Caco-2 (cell line): ENCODE measurements at places on chromosomes 4 and X. TPM values are rescaled to one million over a fixed set of nuclear protein-coding genes. Genes with fewer than 3 reads are reported as not detected.
A peak's percentile ranks its signal among the peaks of the same experiment; 100 is the strongest.

- H3K27me3 ChIP-seq: no peaks in the 10 kb centered on the region
- no peak for DNase-seq
- H3K27ac ChIP-seq: no peak overlapping the region
Observed at GRCh38 chrX:23504540-23504884, 162.8 kb upstream of the PRDX4 start.

Gene CYBB
- total RNA-seq: 0.23 and 0.43 TPM in 2 replicates

Gene NXT2
- 9.7 and 9.8 TPM in 2 replicates for total RNA-seq

DNA sequence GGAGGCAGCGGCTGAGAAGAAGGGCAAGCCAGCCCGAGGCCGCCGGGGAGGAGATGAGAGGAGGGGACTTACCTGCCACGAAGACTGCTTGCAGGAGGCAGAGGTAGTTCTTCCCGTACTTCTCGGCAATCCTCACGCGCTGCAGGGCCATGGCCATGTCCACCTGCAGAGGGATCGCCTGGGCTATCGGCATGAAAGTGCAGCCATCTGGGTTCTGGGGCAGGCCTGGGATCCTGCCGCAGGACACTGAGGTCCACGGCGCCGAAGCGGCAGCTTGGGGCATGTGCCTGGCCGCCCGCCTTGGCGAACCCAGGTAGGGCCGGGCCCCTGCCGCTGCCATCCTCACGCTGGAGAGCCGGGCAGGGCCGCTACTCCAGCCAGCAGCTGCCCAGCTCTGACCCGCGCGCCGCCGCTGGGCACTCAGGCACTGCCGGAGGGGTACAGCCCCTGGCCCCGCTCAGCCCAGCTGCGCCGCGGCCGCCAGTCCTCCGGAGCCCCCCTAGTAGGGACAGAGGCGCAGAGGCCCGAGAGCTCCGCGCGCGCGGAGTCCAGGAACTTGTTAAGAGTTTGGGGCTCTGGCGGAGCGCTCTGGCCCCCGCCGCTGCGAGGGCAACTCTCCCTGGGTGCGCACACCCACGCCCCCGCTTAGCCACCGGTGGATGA is 16.0 kb downstream of the MCF2 start:
- no peak overlapping the region for H3K27ac ChIP-seq
- no peaks in the 10 kb centered on the region for H3K27me3 ChIP-seq
- no peak overlapping the region for H3K4me3 ChIP-seq
- no peak for DNase-seq

DNA sequence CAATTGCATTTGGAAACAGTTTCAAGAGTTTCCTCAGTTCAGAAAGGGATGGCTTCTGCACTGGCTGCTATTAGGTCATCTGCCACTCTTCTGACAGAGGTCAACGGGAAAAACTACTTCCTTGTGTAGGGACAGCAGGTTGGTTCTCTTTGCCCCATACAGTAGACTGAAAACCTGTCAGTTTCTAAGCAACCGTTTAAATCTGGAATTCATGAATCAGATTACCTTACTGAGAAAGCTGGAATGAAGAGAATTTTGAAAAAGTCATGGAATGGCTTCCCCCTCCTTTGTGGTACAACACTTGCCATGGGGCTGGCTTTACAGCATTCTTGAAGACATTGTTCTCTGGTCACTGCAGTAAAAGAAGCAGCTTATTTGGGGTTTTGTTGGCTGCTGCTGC is 240.3 kb downstream of the IL1RAPL2 start:
- H3K4me1 ChIP-seq: no peaks in the 10 kb centered on the region
- no peak for DNase-seq
- H3K27me3 ChIP-seq: no peaks in the 10 kb centered on the region
- H3K27ac ChIP-seq: no peak overlapping the region
- H3K36me3 ChIP-seq: no peaks in the 10 kb centered on the region
- no peak overlapping the region for H3K4me3 ChIP-seq

DNA sequence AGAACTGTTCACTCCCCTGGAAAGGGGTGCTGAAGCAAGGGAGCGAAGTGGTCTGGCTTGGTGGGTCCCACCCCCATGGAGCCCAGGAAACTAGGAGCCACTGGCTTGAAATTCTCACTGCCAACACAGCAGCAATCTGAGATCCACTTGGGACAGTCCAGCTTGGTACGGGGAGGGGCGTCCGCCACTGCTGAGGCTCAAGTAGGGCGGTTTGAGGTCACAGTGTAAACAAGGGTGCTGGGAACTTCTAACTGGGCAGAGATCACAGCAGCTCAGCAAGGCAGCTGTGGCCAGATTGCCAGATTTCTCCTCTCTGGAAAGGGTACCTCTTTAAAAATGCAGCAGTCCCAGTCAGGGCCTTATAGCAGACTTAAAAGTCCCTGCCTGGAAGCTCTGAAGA is 53.9 kb upstream of the GALNTL6 start:
- no peak overlapping the region for H3K4me3 ChIP-seq
- DNase-seq: no peak
- H3K36me3 ChIP-seq: no peaks in the 10 kb centered on the region
- H3K4me1 ChIP-seq: no peaks in the 10 kb centered on the region
- no peaks in the 10 kb centered on the region for H3K27me3 ChIP-seq

DNA sequence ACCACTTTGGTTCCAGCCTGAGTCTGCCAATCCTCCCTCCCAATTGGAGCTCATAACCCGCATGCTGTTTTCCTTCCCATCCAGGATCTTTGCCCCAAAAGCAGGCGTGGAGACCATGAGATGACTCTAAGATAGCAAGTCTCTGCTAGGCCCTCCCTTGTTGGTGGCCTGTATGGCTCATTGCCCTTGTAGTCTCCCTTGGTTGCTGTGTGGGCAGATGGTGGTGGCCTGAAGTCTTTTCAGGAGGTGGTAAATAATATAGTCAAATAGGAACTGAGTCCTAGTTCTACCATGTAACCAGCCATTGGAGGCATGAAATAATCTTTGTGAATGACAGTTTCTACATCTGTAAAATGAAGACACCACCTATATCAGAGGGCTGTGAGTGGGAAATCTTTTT is 1.2 kb downstream of the ATP6AP1 start:
- no peaks in the 10 kb centered on the region for H3K27me3 ChIP-seq
- H3K4me1 ChIP-seq: peaks cover 10% of the 10 kb centered on the region; the same call in 1 of the 2 replicates
- H3K27ac ChIP-seq: no peak overlapping the region
- H3K4me3 ChIP-seq: peak overlapping the region; percentile 73
- DNase-seq: no peak
- no peaks in the 10 kb centered on the region for H3K36me3 ChIP-seq

DNA sequence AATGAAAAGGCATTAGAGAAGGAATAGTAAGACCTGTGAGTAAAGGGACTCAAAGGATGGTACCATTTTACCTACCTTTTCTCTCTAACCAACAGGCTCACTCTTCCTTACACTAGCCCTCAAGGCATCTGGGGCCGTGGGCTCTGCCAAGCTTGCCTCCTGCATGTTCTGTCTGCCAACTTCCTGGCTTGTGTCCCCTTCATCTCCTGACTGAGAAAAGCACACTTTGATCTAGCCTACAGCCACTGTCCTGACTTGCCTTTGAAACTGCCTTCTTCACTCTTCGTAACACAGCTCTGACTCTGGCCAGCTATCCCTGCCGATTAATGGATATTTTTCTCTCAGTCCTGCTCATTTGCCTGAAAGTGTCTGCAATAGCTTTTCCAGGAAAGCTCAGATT is 76.5 kb downstream of the RASGEF1B start:
- no peaks in the 10 kb centered on the region for H3K36me3 ChIP-seq
- H3K27ac ChIP-seq: no peak overlapping the region
- H3K4me1 ChIP-seq: no peaks in the 10 kb centered on the region
- no peak overlapping the region for H3K4me3 ChIP-seq
- no peaks in the 10 kb centered on the region for H3K27me3 ChIP-seq

GRCh38 chr4:23455456-23456158 is 434.2 kb downstream of the PPARGC1A start:
- peak; percentile 37 for DNase-seq
- no peak overlapping the region for H3K27ac ChIP-seq
- no peaks in the 10 kb centered on the region for H3K4me1 ChIP-seq
- no peaks in the 10 kb centered on the region for H3K27me3 ChIP-seq

Gene C4orf36
- total RNA-seq: 2.2 and 2.4 TPM in 2 replicates

DNA sequence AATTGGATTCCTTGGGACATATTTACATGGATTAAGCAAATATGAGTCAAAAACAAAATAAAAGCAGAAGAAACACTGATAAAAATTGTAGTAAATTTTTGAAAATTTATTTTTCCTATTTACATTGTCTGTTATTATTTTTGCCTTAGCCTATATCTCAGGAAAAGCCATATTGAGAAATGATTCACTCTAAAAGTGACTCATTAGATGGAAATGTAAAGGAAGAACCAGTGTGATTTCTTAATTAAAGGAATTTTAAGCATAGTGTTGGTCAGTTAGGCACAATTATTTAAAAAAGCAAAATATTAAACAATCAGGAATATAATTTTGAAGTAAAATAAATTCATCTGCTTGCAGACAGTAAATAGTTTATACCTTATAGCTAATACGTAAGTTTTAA is 167.4 kb upstream of the NAP1L5 start:
- no peak overlapping the region for H3K27ac ChIP-seq
- no peaks in the 10 kb centered on the region for H3K36me3 ChIP-seq
- H3K27me3 ChIP-seq: no peaks in the 10 kb centered on the region
- no peak for DNase-seq
- H3K4me3 ChIP-seq: no peak overlapping the region

DNA sequence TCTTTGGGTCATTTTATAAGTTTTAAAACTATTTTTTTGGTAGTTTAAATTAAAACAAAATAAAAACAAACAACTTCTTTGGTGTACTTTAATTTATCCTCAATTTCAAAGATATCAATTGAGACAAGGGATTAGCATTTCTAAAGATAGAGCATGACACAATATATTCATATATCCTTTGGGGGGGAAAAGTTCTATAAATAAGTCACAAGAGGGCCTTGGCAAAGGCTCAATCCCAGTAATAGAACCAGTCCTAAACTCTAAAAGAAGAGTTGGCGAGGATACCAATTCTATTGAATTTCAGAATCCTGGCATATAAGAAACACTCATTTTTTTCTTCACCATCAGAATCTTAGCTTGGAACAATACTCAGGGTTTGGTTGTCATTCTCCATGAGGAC is 89.7 kb downstream of the COL4A6 start:
- H3K36me3 ChIP-seq: no peaks in the 10 kb centered on the region
- H3K4me3 ChIP-seq: no peak overlapping the region
- no peak for DNase-seq
- no peaks in the 10 kb centered on the region for H3K4me1 ChIP-seq

Gene HTN1
- total RNA-seq: not detected in 2 replicates

DNA sequence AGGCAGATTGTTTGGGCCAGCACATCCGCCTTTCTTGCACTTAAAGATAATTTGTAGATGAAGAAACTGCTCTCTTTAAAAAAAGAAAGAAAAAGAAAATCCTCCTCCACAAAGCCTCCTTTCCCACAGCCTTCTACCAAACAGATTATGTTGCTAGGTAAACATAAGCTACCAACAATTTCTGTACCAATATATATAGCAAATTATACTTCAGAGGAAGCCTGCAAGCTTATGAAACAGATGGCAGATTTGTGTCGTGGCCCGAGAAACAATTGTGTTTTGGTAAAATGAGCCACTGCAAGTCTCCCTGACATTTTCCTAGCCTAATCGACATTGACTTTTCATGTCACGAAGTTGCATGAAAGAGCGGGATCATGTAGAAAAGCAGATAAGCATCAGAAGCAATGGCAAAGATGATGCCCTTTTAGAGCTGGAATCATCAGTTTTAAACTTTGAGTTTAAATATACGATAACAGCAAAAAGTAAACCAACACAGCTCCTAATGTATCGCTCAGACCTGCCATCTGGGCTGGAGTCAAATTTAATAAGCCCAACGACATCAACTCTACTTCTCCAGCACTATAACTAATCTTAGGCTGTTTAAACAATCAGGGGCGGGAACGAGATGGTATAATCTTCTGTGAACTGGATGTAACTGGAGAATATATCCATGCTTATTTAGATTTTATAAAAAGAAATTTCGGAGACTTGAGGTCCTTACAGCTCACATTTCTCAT is 94.9 kb upstream of the PLAC1 start:
- H3K27me3 ChIP-seq: no peaks in the 10 kb centered on the region
- H3K27ac ChIP-seq: no peak overlapping the region
- no peak overlapping the region for H3K4me3 ChIP-seq

DNA sequence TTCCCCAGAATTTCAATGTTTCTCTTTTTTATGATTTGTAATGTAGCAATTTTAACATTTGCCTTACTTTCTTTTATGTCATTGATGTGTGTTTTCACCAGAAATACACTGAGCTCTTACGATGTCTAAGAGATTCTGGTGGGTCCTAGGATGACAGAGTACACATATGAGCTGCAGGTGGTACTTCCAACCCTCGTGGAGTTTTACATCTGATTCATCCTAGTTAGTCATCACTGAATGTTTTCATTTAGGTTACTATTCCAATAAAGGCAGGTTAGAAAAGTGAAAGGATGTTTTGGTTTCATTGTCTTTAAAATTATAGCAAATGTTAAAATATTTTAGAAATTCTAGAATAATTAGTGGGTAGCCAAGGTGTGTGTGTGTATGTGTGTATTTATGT is 605.9 kb downstream of the ADGRL3 start:
- H3K4me3 ChIP-seq: no peak overlapping the region
- no peaks in the 10 kb centered on the region for H3K4me1 ChIP-seq
- H3K27me3 ChIP-seq: no peaks in the 10 kb centered on the region

GRCh38 chrX:8346060-8346459 is 118.6 kb upstream of the VCX3B start:
- H3K27me3 ChIP-seq: no peaks in the 10 kb centered on the region
- no peak overlapping the region for H3K27ac ChIP-seq
- no peaks in the 10 kb centered on the region for H3K4me1 ChIP-seq
- no peak overlapping the region for H3K4me3 ChIP-seq
- no peaks in the 10 kb centered on the region for H3K36me3 ChIP-seq
- DNase-seq: no peak

Gene UGT2A3
- 2.5 TPM in 2 replicates for total RNA-seq

GRCh38 chr4:4302416-4302815 is 12.4 kb downstream of the ZBTB49 start:
- H3K36me3 ChIP-seq: no peaks in the 10 kb centered on the region; the same call in 1 of the 2 replicates
- H3K27ac ChIP-seq: no peak overlapping the region
- no peaks in the 10 kb centered on the region for H3K27me3 ChIP-seq

Gene DMRTC1
- not detected in 2 replicates for total RNA-seq

GRCh38 chr4:3771164-3771809 is 5.1 kb downstream of the ADRA2C start:
- no peaks in the 10 kb centered on the region for H3K36me3 ChIP-seq
- H3K27ac ChIP-seq: no peak overlapping the region
- no peaks in the 10 kb centered on the region for H3K4me1 ChIP-seq
- no peaks in the 10 kb centered on the region for H3K27me3 ChIP-seq
- DNase-seq: no peak

DNA sequence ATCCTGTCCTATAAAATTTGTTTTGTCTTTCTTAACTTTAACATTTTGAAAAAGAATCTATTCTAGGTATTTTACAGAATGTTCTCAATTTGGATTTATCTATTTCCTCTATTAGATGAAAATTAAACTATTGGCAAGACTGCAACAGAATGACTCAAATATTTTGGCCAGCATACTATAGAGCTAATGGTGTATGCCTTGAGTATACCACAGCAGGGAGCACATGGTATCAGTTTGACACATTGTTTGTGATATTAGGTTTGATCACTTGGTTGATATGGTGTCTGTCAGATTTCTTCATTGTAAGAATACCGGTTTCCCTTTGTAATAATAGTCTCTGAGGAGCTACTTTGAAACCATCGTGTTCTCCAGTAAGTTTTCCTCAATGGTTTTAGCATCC is 87.8 kb upstream of the NPNT start:
- no peak overlapping the region for H3K4me3 ChIP-seq
- no peaks in the 10 kb centered on the region for H3K36me3 ChIP-seq
- DNase-seq: no peak
- no peaks in the 10 kb centered on the region for H3K4me1 ChIP-seq
